ENCODE measurements at places on chromosomes 1 and 21.

GRCh38 chr1:10640843-10641553 lies 155.4 kb downstream of the CASZ1 start:
- DNase-seq, result no peak

GRCh38 chr1:14894811-14895560 lies 258.6 kb upstream of the TMEM51 start:
- DNase-seq, result no peak

- no peak for DNase-seq
Observed at GRCh38 chr1:22055463-22055862, 3.0 kb downstream of the CDC42 start.

- DNase-seq, result no peak
Observed at GRCh38 chr1:215477632-215478031, 89.5 kb upstream of the KCTD3 start.

- no peak for DNase-seq
Observed at GRCh38 chr1:65688848-65689247, 103.8 kb upstream of the PDE4B start.

DNA sequence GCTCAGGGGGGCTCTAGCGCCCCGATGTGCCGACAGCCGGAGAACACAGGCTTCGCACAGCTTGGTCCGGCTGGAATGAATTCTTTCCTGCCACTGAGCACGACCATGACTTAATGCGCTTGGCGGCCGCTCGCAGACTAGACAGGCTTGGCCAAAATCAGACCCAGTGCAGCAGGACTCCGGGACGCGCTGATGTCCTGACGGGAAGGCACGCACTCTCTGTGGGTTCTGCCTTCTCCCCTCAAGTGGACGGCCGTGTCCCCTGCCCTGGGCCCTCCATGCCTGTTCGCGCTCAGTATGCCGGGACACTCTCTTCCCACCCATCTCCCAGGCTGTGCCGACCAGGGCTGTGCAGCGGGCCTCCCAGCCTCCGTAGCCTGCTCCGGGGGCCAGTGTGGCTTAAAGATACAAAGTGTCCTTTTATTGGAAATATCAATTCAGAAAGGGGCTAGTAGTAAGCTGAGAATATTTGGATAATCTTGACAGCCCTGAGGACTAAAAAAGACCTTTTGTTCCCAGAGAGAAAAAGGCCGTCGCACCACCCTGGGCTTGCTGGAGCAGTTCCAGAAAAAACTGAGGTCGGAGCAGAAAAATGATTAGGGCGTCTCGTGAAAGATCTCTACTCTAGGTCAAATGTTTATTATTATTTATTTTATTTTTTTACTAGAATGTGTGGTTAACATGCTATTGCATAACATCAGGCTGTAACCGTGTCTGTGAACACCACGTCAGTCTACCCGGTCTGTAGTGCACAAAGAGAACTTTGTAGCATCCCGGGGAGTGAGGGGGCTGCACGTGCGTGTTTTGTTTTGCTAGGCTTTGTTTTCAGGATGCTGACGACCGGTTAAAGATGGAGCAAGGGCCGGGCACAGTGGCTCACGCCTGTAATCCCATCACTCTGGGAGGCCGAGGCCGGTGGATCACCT lies 88.1 kb upstream of the ARHGEF16 start:
- no peak for DNase-seq

DNA sequence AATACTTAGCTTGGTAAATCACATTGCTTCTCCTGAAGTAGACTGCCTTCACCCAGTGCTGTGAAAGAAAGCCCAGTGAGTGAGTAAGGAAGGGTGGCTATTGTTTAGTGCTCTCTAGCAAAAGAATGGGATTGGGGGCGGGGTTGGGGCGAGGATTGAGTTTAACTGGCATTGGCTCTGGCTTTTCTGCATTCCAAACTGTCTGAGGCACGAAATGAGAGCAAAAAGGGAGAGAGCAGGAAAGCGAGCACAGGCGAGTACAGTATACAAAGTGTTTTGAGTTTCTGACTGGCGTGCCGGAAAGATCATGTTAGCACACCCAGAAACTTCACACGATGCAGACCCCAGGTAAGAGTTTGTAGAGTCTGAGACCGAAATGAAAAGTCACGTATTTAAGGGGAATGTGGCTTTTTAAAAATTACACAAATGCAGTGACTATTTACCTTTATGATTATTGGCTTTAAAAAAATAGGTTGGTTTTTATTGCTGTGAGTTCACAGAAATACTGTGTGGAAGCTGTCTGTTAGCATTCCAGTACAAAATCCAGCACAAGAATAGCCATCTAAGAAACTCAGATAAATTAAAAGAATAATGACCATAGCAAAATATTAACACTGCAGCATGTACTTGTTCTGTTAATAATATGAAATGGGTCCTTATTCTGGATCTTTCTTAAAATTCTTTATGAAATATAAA lies 155.4 kb downstream of the CLEC20A start:
- DNase-seq, result no peak

All from activated effector memory CD4-positive, alpha-beta T cell treated with Interleukin-2 at 50 U/mL for 16 hours (primary cell).